ENCODE measurements at places on chromosomes 6 and 20.

DNA sequence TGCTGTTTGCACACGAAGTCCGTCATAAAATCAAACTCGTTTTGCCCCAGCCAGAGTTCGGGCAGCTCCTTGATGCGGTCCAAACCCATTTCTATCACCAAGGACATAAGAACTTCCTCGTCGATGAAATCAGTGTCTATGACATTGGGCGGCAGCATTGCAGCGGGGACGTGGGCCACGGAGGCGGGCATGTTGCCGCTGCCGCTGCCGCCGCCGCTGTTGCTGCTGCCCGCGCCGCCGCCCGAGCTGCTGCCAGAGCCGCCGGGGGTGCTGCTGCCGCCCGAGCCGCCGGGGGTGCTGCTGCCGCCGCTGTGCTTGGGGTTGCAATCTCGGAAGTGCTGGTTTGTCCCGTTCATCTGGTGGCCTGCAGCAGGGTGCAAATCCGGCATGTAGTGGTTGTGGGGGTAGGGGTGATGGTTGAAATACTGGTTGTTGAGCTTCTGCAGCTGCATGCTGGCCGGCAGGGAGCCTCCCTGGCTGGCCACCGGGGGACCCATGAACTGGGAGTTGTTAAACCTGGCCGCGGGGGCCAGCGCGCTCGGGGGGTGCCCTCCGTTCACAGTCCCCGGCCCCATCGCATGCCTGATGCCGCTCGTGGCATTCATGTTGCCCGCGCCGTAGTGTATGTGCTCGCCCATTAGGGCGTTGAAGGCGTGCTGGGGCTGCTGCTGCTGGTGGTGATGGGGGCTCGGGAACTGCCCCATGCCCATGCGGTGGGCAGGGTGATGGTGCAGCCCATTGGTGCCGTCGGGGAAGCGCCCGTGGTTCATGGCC lies 1.1 kb downstream of the CITED2 start:
- DNase-seq, result peak; percentile 54

GRCh38 chr6:74551896-74552295 lies 654.0 kb downstream of the COL12A1 start:
- no peak for DNase-seq

- no peak for DNase-seq
These were observed 165.1 kb downstream of the SASH1 start for GRCh38 chr6:148507774-148508173.

- peak; percentile 75 for DNase-seq
These were observed 118.1 kb downstream of the CEBPB start for GRCh38 chr20:50308513-50309279.

DNA sequence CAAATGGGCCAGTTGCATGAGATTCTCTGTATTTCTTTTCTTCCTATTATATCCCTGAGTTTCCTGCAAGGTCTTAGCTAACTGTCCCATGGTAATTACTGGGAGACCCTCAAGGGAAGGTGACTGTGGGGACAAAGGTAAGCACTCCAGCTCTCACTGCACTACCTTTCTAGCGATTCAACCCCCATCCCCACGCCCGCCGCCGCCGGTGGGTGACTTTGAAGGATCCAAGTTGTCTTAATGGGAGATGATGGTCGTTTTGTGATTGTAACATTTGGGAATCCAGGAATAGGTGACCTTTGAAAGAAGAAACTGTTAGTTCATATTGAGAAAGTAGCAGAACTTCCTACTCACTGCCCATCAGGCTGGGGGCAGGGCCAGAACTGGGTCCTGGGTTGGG lies 265.5 kb downstream of the LRFN2 start:
- no peak for DNase-seq

- no peak for DNase-seq
These were observed 179.1 kb downstream of the SYNDIG1 start for GRCh38 chr20:24648481-24648880.

GRCh38 chr20:53800883-53801604 lies 207.4 kb upstream of the ZNF217 start:
- no peak for DNase-seq

- DNase-seq, result no peak
These were observed 188.8 kb upstream of the BTBD3 start for GRCh38 chr20:11728937-11729336.

GRCh38 chr20:45450097-45450818 lies 19.3 kb upstream of the WFDC2 start:
- DNase-seq, result peak; percentile 26

- DNase-seq, result no peak
These were observed 13.6 kb downstream of the CDC5L start for GRCh38 chr6:44401138-44401537.

GRCh38 chr6:137859025-137859424 lies 8.0 kb upstream of the TNFAIP3 start:
- no peak for DNase-seq

- DNase-seq, result no peak
These were observed 531.7 kb downstream of the TFAP2B start for GRCh38 chr6:51350308-51350904.

- DNase-seq, result no peak
These were observed 199.1 kb downstream of the COL9A1 start for GRCh38 chr6:70103798-70104197.

GRCh38 chr20:25858495-25859425 lies 162.1 kb upstream of the ZNF337 start:
- DNase-seq, result no peak

DNA sequence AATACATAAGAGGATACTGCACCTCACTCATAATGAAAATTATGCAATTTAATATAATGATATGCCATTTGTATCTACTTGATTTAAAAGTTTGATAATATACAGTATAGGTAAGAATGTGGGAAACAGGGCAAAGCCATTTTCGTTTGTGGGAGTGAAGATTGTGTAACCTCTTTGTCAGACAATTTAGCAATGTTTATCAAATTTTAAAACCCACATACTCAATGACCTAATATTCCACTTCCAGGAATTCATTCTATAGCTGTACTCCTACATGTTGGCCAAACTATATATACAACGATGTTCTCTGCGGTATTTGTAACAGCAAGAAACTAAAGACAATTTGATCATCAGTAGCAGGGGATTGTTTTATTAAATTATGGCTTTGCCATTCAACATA lies 17.8 kb upstream of the FKBP5 start:
- DNase-seq, result no peak

DNA sequence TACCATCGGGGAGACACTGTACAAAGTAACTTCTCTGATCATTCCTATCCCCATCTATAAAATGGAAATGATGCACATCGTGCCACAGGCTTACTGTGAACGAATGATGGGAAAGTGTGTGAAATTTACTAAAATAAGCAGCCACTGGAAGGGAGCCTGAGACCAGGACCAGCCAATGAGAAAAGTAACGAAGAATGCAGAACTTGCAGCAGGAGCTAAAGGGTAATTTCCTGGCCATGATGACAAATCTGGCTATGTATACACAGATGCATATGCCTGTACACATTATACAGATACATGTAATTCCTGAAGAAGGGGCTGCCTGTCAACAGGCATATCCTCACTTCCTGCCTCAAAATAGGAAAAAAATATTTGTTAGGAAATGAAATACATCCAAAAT lies 47.4 kb downstream of the GMDS start:
- DNase-seq, result no peak
